NCI-H524 (cell line): ENCODE measurements at places on chromosomes 12 and 14.

DNA sequence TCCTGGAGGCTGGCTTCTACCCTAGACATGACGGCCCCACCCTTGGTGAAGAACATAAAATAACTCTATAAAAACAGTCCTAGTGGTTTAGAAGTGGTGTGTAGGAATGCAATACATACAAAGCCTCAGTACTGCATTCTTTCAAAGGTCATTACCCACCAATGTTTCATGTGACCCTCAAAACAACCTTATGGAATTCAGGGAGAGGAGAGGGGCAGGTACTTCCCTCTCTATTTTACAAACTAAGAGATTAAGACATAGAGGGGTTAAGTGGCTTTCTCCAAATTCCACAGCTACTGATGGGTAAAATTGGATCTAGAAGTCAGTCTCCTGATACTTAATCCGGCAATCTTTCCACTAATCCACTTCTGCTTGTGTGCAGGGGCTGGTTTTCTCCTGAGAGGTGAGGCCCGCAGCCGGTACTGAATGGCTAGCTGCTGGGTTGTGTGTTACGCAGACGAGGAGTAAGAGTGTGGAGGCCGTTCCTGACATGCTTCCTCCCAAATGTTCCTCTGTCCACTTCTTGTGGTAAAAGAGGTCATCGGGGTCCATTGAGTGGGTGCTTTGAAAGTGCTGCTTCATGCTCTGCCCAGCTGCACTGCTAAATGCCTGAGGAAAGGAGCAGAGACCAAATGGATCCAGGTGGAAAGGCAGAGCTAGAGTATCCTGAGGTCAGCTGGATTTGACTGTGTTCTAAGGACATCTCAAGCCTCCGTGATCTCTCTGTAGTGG, 16.2 kb downstream of the SLC7A8 start:
- DNase-seq = no peak

GRCh38 chr14:100611811-100612480, 24.7 kb upstream of the BEGAIN start:
- DNase-seq = no peak

DNA sequence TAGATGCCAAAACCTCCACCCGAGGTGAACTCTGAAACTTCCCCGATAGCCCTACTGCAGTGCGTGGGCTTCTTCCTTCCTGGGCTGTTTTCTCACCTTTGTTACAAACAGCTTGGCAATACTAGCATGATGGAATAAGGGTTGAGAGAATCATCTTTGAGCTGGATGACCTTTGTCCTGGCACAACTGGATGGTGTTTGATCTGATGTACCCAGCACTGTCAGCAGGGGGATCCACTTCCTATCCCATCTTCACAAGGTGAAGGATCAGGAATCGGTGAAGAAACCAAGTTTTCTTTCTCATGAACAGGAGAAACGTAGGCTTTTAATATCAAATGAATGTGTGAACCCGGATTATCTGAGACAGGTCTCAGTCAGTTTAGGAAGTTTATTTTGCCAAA, 19.5 kb upstream of the LRRC10 start:
- no peak for DNase-seq

- no peak for DNase-seq
Observed at GRCh38 chr12:29578731-29579130, 81.2 kb upstream of the OVCH1 start.
